ENCODE measurements at places on chromosomes 3 and 15.
A peak's percentile ranks its signal among the peaks of the same experiment; 100 is the strongest.

DNA sequence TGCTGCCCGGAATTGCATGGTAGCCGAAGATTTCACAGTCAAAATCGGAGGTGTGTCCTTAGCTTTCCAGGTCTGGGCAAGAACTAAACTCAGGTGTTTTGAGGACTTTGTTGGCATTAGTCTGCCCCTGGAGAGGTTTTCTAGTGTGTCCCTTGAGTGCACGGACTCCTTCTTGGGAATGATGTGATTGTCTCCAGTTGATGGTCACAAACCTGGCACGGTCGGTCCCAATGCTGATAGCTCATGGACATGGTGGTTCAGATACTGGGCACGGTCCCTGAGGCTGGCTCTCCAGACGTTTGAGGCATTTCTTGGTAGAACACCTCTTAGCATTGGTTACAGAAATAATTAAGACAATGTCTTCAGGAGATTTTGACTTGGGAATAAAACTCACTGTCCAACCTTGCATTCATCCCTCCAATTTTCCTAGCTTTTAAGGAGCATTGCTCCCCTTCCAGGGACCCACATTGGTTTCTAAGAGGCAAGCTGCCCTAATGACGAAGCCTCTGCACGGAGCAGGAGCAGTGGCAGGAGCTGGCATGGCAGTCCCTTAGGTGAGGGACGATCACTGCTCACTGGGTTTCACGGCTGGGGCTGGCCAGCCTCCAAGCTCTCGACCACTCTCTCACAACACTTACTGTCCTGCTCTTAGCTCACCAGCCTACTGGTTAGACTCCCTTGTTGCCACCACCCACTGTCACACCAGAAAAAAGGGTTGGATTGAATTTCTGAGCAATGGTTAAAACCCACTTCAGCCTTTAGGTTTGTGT lies 68.1 kb downstream of the PGPEP1L start:
- DNase-seq = no peak

GRCh38 chr3:87437765-87438164 lies 161.4 kb upstream of the POU1F1 start:
- no peak for DNase-seq

- no peak for DNase-seq
Measured at GRCh38 chr3:110293660-110294059, 778.0 kb upstream of the NECTIN3 start.

DNA sequence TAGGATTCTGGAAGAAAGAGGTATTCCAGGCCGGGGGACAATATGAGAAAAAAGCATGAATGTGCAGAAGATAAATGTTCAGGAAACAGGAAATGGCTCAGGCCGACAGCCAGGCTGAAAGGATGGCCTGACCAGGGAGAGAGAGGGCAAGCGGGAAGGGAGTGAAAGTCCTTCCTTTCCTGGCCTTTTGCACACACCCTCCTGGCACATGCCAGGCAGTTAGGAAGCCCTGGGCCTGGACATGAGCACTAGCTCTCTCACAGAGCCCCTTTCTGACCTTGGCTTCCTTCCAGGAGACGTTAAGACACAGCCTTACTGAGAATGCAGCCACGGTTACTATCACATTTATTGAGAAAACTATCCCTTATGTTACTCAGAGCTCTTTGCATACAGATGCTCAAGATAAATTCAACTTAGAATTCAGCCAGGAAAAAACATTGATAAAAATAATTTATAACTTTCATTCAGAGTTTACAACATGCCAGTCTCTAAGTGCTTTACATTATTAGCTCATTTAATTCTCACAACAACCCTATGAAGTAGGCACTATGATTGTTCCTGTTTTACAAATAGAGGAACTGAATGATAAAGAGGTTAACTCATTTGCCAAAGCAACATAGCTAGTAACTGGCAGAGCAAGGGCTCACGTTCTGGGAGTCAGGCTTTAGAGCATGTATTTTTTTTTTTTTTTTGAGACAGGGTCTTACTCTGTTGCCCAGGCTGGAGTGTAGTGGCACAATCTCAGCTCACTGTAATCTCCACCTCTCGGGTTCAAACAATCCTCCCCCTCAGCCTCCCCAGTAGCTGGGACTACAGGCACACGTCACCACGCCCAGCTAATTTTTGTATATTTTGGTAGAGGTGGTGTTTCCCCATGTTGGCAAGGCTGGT lies 39.4 kb upstream of the SMAD3 start:
- DNase-seq = no peak

DNA sequence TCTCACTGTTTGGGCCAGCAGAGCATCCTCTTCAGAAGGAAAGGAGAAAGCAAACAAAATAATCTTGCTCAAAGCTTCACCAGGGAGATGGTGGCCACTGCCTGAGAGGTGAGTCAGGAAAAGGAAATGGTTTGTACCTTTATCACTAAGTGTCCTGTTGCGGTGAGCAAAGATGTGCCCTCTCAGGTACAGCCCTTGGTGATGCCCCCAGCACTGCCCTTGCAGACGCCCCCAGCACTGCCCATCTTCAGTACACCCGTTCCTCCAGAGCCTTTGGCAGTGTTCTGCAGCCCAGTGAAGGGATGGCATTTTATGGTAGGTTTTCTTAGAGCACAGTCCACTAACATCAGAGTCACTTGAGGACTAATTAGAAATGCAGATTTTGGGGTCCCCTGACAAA lies 92.3 kb downstream of the ZNF621 start:
- DNase-seq = no peak

DNA sequence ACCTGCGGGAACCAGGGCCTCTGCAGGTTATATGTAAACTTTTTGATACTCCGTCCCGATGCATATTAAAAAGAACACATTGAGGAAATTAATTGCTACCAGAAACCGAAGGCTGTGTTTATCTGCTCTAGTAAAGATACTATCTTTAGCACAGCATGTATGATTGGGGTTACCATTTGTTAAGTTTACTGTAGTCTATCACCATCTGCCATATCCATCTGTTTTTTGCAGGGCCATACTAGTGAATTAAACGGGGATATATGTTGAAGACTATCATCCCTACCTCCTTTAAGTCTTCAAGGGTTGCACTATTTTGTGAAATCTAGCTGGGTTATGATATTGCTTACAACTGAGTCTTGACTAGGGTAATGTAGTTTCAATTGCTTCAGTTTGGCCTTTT lies 597.0 kb downstream of the SQOR start:
- DNase-seq = no peak

DNA sequence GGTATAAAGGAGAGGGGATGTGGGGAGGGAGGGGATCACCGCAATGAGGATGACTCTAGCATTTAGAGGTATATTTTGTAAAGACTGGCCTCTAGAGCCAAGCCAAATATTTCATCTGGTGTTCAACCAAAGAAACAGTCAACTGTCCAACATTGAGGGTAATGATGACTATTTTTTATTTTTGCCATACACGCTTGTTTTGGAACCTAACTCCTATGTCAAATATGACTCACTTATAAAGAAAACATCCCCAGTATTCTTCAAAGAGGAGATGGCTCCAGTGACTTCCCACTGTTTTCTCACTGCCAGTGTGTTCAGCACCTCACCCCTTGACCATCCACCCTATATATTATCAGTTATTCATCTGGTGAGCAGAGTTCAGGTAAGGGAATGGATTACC lies 77.3 kb downstream of the WNT5A start:
- DNase-seq = no peak

- DNase-seq = no peak
Measured at GRCh38 chr15:80160570-80161156, 7.9 kb downstream of the FAH start.

- DNase-seq = no peak
Measured at GRCh38 chr3:180981912-180982311, 7.6 kb downstream of the DNAJC19 start.

DNA sequence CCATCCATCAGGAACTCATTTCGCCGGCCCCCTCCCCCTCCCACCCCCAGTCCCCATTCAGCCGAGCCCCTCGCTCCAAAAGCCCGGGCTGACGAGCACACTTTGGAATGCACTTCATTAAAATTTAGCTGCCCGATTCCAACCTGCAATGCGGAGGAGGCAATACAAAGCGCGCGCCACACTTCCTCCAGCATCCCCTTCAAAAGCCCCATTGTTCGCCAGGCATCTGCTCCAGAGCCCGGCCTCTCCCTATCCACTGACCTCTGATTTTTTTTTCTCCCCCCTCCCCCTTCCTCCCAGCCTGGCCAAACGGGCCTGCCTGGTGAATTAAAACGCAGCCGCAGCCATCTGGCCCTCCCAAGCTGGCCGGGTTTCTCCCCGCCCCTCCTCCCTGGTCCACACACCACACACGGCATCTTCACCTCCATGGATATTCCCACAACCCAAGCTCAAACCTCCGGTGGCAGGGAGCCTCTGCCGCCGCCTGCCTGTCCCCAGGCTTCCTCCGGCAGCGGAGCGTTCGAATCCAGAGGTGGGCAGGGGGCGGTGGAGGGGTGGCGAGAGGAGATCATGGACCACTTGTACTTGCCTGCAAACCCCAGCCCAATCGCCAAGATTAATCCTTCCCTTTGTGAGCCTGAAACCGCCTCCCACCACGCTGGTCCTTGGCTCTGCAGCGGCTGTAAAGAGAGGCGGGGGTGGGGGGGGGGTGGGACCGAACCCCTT lies 441.3 kb downstream of the MAGI1 start:
- DNase-seq = peak; percentile 66

DNA sequence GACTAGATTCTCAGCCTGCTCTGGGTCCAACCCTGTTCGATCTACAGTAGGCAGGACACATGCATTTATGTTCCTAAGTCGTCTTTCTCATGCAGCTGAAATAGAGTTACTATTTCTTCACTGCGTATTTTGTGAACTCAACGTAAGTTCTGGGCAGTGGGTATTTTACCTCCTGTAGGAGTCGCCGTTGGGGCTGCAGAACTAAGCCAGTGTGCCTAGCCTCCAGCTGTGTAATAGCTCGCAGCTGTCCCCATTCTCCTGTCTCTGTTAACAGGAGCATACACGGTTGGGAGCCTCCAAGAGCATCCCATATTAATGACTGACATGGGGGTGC lies 58.4 kb upstream of the HRH1 start:
- DNase-seq = no peak

GRCh38 chr15:68057758-68058157 lies 3.6 kb downstream of the PIAS1 start:
- DNase-seq = no peak

DNA sequence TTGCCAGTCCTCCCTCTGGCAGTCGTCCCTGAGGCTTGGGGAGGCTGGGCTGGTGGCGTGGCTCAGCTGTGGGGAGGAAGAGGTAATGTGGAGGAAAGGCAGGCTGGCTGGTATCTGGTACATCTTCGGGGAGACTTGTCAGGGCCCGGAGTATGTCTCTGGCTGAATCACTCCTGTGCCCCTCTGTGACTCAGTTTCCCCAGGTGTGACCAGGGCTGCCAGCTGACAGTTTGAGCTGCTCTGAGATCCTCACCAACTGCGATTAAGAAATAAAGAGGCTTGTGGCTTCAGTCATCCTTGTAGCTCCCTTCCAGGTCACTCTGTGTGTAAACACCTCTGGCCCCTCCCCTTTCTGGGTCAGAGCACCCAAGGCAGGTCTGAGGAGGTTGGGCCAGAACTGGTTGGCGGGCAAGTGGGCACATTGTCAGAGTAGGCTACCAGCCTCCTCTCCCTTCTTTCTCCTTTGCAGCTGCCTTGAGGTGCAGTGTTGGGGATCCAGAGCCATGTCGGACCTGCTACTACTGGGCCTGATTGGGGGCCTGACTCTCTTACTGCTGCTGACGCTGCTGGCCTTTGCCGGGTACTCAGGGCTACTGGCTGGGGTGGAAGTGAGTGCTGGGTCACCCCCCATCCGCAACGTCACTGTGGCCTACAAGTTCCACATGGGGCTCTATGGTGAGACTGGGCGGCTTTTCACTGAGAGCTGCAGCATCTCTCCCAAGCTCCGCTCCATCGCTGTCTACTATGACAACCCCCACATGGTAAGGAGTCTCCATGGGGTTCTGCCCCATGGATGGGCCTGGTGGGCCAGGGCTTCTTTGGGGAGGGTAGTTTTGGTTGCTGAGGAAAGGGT lies 3.0 kb downstream of the TEX264 start:
- DNase-seq = no peak

- DNase-seq = no peak
Measured at GRCh38 chr3:43035801-43036365, 56.8 kb downstream of the GASK1A start.

DNA sequence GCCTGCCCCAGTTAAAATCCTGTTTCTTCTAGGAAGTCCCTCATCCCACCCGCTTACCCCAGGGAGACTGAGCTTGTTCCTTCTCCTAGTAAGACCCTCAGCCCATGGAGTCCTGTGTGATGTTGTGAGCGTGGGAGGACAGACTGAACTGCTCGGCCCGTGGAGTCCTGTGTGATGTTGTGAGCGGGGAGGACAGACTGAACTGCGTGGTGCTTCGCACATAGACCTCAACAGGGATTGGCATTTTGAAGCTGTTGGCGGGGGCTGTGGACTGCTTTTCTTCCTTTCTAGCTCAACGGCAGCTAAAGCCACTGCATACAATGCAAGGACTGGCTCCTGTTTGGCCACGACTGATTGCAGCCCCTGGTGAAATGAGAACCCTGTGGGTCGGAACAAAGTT lies 1.6 kb upstream of the SPTBN5 start:
- DNase-seq = no peak

GRCh38 chr15:57082054-57082728 lies 163.7 kb downstream of the TCF12 start:
- no peak for DNase-seq

DNA sequence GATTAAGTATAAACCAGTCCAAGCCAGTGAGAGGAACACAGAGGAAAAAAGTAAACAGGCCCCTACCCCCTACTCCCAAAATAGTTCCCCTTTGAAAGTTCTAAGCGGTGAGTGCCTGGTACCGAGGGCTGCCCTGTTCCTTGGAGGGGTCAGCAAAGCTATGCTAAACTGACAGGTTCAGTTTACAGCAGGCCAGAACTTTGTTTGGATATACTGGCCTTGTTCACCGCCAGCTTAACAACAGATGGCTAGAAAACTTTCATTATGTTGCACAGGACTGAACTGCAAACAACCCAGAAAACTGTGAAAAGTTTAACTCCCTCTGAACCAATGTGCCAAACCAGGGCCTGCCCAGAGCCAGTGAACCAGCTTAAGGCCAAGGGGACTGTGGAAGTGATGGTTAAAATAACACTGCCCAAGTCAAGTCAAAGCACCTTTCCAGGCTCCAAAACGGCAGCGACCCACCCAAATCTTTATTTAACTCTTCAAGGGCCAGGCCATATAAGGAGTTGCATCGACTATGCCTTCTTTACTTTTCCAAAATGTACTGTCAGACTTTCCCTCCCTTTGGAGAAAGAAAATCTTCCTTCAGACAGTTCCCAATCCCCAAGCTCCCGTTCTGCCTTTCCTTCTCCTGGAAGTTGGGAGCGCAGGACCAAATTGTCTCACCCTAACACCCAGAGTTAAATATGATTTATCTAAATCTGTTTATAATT lies 448.0 kb downstream of the FOXP1 start:
- no peak for DNase-seq

All from dorsolateral prefrontal cortex (tissue), 122 donors.